Ammon's horn (tissue), 1 donor: ENCODE measurements at places on chromosomes 5 and 9.
A peak's percentile ranks its signal among the peaks of the same experiment; 100 is the strongest.

DNA sequence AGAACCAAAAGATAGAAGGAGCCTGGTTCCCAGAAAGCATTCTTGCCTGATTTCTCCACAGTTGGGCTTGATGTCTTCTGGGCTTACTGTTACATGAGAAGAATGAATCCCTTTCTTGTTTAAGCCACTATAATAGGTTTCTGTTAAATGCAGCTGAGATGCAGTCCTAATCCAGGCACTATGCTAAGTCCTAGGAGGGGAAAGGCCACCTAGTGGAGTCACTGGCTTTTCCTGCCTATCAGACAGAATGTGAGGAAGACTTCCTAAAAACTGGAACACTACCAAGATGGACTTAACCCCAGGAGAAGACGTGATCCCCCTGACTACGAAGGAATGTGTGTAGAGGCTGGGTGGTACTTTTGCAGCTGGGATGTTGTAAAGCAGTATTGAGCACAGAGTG is 34.3 kb upstream of the FSD1L start:
- peak; percentile 55 for DNase-seq

- DNase-seq = no peak
Observed at GRCh38 chr9:134943836-134944235, 26.1 kb upstream of the FCN1 start.

DNA sequence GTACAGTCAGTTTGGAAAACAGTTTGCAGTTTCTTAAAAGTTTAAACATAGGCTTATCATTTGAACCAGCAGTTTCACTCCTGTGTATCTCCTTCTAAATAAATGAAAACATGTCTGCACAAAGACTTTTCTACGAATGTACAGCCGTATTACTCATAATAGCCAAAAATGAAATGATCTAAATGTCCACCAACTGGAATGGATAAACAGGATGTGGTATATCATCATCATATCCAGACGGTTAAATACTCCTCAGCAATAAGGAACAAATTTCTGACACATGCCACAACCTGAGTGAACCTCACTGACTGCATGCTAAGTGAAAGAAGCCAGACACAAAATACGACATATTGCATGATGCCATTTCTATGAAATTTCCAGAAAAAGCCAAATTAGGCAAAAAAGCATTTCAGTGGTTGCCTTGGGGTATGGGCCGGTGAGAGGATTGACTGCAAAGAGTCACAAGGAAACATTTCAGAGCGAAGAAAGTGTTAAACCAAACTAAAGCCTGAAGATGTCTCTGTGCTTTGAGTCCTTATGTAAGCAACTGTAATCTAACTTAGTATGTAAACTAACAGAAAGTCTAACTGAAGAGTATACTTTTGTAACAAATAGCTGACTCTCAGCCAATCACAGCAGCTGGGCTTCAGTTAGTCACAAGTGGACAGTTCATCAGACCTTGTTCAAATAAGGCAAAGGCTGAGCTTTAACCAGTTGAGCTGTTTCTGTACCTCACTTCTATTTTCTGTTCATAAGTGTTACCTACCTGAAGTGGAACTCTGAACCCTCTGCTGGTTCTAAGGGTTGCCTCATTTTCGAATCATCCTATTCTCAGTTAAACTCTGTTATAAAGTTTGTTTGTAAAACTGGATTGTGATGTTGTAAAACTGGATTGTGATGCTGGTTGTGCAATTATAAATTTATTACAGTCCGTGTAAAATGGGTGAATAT is 65.2 kb downstream of the TRIO start:
- DNase-seq = no peak

DNA sequence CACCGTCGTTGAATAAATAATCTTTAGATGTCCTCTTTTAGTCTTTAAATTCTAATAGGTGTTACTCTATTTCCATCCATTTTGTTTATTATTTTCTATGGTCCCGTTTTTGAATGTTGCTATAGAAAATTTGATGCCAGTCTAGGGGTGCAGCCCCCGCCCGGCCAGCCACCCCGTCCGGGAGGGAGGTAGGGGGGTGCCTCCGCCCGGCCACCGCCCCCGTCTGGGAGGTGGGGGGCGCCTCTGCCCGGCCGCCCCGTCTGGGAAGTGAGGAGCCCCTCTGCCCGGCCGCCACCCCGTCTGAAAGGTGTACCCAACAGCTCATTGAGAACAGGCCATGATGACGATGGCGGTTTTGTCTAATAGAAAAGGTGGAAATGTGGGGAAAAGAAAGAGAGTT is 2372.2 kb upstream of the WWC1 start:
- no peak for DNase-seq
